ENCODE measurements at places on chromosomes 6 and 20.

DNA sequence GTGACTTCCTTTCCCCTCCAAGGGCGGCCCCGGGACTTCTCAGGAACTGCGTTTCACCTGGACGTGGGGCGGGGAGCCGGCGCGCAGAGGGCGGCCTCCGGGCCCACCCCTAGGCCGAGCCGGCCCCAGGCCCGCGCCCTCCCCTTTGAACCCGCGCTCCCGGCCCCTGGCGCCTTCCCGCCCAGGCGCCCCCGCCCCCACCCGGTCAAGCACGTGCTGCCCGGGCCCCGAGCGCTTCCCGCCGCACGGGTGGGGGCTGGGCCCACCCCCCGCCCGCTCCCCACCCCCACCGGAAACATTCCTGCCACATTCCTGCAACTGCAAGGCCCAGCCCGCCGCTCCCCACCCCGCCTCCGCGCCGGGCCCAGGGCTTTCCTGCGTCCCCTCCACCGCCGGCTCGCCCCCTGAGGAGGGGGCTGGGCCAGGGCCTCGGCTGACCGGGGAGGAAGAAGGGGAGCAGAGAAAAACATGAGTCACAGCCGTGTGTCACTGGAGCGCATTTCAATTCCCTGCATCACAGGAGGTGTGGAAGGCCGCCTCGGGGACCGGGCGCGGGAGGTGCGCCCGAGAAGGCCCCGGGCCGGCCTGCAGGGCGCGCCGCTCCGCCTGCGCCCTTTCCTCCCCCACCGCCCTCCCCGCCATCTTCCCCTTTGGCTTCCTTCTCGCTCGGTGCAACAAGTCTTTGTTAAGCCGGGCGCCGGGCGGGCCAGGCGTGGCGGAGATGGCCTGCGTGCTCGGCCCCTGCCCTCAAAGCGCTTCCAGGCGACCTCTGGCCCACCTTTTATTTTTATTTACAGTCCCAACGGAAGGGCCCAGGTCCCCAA, 1.2 kb upstream of the HMGA1 start:
- DNase-seq = peak; percentile 59

- DNase-seq = peak; percentile 25
Observed at GRCh38 chr6:18262702-18263417, 1.5 kb downstream of the DEK start.

GRCh38 chr6:148790817-148791216, 44.0 kb downstream of the UST start:
- DNase-seq = no peak

DNA sequence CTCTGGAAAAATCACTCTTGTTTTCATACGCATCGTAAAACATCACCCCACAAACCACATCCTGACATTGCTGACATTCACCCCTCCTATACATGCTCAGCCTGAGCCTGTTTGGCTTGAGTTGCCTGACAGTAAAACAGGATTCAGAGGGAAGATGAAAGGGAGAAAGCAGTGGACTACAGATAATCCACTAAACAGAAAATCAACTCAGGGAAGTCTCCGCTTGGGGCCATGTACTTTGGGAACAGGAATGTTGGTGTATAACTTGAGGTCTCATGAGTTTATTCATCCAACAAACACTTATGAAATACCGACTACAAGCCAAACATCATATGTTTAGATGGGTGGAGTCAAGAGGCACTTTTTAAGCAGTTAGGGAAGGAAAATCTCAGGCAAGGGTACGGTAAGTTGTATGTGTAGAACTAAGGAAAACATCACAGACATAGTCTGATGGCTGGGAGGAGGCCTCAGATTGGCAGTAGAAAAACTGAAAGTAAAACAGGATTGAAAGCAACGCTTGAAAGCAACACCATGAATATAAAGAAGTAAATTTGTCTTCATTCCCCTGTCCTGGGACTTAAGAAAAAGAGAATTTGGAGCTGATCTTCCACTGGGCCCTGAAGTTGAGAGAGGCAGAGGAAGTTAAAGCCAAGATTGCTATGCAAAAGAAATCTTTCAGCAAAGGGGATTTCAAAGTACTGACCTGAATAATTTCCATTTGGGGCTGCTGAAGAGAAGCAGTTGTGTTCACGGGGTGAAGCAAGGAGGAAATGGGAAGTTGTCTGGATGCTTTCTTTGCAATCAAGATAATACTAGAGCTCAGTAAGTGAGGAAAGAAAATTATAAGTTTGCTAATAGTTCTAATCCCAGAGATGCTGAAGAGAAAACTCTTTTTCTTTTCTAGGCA, 28.8 kb downstream of the PDE7B start:
- DNase-seq = peak; percentile 6

- DNase-seq = no peak
Observed at GRCh38 chr6:55528624-55529023, 50.4 kb downstream of the HMGCLL1 start.

DNA sequence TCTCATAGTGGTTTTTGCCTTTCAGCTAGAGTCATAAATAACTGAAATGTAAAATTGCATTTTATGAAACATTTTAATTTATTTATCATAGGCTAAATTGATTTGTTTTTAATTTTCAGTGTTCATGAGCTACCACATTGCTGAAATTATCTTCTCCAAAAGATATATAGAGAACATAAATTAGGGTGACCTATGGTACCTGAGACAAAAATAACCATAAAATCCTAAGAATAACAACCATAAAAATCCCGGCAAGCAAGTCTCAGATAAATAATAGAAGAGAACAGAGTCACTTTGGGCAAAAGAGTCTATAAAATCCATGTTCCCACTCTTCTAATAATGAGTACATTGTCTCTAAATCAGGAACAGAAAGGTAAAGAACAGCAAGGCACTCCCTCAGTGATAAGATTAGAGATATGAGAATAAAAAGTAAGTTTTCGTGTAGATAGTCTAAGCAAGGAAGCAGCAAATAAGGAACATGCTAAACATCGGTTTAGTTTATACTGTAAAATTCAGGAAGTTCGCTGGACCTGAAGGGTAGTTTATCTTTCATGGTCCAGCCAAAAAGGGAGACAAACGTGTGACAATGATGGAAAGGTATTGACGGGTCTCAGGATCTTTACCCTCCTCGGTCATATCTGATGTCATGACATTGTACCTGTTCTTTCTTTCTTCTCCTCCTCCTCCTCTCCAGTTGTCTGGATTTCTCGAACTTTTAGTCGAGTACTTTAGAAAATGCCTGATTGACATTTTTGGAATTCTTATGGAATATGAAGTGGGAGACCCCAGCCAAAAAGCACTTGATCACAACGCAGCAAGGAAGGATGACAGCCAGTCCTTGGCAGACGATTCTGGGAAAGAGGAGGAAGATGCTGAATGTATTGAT, 117.6 kb downstream of the TMEM242 start:
- no peak for DNase-seq

DNA sequence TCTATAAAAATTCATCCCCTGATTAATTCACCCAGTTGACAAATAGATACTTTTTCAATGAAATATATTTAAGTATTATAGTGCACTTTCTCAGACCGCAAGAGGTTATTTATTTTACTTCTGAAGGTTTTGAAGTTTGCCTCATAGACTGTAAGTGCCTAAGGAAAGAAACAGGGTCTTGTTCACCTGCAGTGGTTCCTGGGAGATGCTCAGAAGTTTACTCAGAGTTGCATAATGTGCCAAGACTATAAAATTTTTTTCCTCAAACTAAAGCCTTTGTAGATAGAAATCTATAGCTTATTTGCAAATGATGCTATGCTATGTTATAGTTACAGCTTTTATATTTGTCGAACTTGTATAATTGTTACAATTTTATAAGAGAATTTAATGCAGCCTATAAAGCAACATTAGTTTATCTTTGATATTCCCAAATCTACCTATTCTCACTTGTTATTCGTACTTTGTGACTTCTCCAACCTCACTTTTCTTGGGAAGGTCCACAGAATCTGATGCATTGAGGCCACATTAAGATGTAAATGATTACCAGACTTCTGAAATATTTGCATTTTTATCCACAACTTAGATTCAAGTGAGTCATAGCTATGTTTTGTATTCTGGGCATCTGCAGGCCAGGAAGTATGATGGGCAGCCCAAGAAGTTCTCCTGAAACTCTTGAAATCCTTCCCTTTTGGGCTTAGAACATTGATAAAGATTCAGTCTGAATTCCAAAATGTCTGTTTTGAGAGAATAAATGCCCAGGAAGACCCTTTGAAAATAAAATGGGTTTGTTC, 35.7 kb downstream of the KCNQ5 start:
- no peak for DNase-seq

- DNase-seq = no peak
Observed at GRCh38 chr6:25028328-25028727, 92.6 kb upstream of the RIPOR2 start.

- DNase-seq = no peak
Observed at GRCh38 chr6:130625825-130626527, 201.2 kb upstream of the SMLR1 start.

GRCh38 chr6:14550822-14551221, 433.2 kb downstream of the CD83 start:
- DNase-seq = no peak

DNA sequence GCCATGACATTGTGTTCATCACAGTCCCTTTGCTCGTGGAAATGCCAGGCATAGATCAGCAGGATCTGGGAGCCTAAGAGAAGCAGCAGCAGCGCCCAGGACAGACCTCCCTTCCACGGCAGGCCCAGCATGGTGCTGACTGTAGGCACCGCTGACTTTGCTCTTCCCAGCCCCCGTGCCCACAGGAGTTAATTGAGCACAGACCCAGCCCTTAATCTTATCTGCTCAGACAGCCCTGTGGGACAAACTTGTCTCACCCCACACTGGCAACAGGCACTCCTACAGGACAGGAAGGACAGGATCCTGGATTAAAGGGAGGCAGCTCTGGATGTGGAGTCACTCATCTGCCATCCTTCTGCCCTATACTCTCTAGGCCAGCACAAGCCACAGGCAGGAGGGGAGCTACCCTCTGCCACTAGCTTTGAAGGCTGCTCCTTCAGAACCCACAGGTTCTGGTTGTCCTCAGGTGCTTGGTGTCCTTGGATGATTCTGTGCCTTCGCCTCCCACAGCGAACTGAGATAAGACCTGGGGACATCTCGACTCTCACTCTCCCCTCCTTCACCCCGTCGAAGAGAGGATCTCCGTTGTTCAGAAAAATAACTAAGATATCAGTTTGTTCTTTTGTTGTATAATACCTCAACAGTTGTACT, at the start of gene CST9L:
CST9L (minus strand) TSS at position 165 of the 651 bp plus-strand sequence; CDS start at position 131, 34 bp downstream.
- DNase-seq = no peak

GRCh38 chr6:55822815-55823214, 52.6 kb downstream of the BMP5 start:
- no peak for DNase-seq

- DNase-seq = no peak
Observed at GRCh38 chr20:37522260-37523011, 1.4 kb downstream of the NNAT start.

- DNase-seq = peak; percentile 80
Observed at GRCh38 chr20:53216856-53217576, 244.9 kb downstream of the TSHZ2 start.

- DNase-seq = no peak
Observed at GRCh38 chr6:69026715-69027114, 391.6 kb downstream of the ADGRB3 start.

GRCh38 chr6:159830501-159831372, 30.7 kb downstream of the PNLDC1 start:
- DNase-seq = no peak

DNA sequence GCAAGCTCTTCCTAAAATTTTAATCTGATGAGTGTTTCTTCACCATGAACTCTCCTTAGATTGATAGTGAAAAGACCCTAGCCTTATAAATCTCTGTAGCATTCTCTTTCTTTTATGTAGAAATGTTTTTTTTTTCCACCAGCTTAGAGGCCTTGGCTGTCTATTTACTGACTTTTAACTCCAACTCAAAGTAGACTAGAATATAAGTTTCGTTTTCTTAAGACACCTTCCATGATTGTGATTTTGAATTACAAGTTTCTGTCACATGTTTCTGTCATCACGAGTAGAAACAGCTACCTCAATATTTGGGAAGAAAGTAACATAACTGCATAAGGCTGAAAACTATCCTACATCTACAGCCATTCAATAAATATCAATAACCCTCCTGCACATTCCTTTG, 17.8 kb downstream of the ADGRF4 start:
- no peak for DNase-seq

DNA sequence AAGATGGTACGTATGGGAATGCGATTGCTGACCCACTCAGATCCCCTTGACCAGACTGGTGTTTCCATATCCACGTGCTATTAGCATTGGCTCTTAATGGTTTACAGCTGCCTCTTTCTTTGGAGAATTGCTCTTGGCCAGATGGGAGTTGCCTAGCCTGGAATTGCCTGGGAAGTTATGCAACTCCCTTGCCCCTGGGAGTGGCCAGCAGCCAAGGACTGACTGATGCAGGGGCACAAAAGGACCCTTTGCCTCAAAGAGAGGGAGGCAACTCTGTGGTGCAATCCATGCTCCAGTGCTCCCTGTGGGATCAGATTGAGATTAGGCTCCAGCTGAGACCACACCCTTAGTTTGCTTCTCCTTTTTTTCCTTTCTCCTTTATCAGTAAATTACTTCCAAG, 203.5 kb upstream of the JAG1 start:
- no peak for DNase-seq

DNA sequence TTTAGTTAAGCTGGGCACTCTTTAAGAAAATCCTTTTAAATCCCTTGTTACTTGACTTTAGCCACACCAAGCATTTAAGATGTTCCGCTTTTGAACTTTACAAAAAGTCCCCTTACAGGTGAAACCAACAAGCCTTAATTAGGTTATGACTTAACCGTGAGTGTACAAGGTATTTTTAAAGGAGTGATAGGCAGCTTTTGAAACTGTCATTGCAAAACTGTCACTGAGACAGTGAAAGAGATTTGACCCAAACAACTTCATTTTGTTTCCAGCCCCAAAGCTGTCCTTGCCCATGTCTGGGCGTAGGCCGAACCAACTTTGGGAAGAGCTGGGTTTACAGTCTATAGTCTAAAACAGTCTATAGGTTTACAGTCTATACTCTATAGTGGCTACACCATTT, 305.4 kb downstream of the FARS2 start:
- no peak for DNase-seq

DNA sequence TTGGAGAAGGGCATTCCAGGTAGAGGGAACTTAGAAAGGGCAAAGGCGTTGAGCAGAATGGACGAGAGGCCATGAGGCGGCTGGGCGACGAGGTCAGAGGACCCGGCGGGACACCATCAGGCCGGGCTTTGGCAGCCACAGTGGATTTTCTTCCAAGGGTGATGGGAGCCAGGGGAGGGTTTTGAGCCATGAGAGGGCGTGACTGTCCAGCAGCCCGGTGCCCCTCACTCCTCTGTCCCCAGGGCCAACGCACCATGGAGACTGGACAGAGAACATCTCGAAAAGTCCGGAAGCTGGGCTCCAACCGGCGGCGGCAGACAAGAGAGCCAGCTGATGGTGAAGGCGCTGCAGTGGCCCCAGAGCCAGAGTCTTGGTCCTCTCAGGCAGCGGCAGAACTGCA, 6.4 kb downstream of the RAB44 start:
- no peak for DNase-seq

- DNase-seq = no peak
Observed at GRCh38 chr6:107624541-107624940, 134.6 kb downstream of the SOBP start.

DNA sequence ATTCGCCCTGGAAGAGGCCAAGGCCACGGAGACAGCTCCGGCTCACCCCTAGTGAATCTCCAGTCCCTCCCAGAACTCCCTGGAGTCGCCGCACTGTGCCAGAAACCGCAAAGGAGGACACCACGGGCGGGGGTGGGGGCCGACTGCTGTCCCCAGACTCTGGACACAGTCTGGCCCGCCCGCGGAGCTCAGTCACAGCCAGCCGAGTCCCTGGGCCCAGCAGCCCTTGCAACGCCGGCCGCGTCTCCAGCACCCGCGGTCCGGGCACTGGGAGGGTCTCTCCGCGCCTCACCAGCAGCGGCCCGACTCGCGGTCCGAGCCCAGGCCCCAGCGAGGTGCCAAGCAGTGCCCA, 518 bp downstream of the PEX6 start:
- no peak for DNase-seq

Measured in activated T-helper 1 cell treated with anti-CD3 and anti-CD28 coated beads, Interleukin-2, amount 50 U/mL, for 16 hours (primary cell).